Inflammatory macrophage treated with lipopolysaccharide for 1 hour (primary cell): ENCODE measurements at places on chromosomes 6 and 20.
A peak's percentile ranks its signal among the peaks of the same experiment; 100 is the strongest.

- DNase-seq, result no peak
Measured at GRCh38 chr6:69022993-69023392, 387.9 kb downstream of the ADGRB3 start.

- no peak for DNase-seq
Measured at GRCh38 chr6:15349379-15349778, 103.5 kb downstream of the JARID2 start.

GRCh38 chr6:52647199-52647598, 23.7 kb upstream of the TMEM14A start:
- DNase-seq, result no peak

DNA sequence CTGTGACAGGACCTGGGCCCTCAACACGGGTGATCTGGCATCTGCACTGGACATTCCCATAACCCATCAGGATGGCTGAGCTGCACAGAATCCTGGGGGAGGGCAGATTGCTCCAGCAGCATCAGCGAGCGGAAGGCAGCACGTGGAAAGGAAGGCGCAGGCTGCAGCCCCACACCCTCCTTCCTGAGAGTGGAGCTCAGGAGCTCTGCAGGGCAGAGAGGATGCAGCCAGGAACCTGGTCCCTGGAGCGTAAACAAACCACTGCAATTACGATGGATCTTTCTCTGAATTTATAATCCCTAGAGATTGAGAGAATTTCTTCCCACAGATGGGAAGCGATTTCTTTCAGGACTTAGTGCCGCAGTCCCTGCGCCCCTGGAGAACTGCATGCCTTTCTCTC, 39.7 kb upstream of the EMILIN3 start:
- no peak for DNase-seq

DNA sequence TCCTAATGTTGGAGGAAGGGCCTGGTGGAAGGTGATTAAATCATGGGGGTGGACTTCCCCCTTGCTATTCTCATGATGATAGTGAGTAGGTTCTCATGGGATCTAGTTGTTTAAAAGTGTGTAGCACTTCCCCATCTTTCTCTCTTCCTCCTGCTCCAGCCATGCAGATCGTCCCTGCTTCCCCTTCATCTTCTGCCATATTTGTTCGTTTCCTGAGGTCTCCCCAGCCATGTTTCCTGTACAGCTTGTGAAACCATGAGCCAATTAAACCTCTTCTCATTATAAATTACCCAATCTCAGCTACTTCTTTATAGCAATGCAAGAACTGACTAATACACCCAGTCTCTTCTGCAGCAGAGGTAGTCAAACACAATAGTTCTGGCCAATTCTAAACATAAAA, 5.4 kb downstream of the EPM2A start:
- no peak for DNase-seq

DNA sequence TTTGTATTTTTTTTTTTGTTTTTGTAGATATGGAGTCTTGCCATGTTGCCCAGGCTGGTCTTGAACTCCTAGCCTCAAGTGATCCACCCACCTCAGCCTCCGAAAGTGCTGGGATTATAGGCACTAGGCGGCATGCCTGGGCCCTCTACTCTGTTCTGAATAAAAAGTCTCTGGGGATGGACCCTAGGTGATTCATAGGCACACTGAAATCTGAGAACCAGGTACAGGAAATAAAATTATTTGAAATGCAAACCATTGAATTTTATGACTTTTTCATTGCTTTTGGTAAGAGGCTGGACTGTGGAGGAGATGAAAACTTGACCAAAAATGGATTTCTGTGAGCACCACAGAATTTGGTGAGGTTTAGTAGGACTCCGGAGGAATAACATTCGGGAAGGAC, 117.5 kb downstream of the PRIM2 start:
- no peak for DNase-seq

GRCh38 chr6:148037496-148037895, 305.1 kb upstream of the SASH1 start:
- DNase-seq, result no peak

GRCh38 chr6:143155681-143156080, 95.0 kb downstream of the AIG1 start:
- no peak for DNase-seq

DNA sequence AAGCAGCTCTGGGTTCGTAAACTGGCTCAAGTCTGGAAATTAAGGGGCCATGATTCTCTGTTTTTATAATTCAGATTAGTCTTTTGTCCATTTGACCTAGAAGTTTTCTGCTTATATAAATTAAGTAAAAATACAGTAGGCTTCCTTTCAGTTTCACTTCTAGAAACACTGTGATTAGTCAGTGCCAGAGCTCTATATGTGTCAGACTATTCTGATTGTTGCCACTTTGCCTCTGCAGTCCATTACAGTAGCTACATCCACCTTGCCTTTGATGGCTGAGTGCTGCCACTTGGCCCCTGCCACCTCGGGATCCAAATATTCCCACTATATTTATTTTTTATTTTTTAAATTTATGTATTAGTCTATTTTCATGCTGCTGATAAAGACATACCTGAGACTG, 7.9 kb downstream of the ZC2HC1B start:
- peak; percentile 59 for DNase-seq

DNA sequence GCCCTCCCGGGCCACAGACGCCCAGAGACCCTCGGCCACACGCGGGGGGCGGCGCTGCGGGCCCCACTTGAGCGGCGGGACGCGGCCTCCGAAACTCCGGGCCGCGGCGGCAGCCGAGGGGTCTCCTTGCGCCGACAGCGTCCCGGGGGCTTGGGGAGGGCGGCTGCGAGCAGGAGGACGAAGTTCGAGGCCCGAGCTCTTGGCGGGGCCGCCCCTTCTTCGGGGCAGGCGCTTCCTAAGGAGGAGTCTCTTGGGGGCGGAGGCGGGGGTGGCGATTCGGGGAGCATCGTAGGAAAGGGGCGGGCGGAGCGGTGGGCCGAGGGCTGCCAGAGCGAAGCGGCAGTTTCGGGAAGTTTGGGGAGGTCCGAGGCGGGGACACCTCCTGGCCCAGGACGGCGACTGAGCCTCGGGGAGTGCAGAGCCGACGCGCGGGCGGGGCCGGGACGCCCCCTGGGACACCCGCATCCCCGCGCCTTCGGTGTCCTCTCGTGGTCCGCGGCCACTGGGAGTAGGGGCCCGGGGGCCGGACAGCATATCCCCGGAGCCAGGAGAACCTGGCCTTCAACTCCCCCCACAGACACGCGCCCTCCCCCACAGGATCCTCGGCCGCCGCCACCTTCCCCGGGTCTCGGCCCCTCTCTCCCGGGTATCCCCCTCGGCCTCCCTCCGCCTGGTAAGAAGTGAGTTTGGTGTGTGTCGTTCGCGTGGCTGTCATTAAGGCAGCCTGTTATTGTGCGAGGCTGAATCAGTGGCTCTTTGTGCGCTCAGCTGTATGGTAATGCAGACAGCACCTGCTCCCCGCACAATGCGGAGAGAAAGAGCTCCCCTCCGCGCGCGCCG, 613 bp upstream of the DLL1 start:
- DNase-seq, result no peak

GRCh38 chr6:28489366-28490204, 26.0 kb downstream of the GPX6 start:
- DNase-seq, result no peak

DNA sequence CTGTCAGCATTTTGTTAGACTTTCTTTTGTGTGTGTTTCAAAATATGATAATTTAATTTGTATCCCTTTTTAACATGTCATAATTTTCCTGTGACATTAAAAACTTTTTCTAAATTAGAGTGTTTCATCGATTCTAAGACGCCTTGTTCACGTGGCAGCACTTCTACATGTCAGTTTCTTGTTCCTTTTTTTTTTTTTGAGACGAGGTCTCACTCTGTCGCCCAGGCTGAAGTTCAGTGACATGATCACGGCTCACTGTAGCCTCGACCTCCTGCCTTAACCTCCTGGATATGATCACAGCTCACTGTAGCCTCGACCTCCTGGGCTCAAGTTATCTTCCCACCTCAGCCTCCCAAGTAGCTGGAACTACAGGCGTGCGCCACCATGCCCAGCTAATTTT, 27.6 kb upstream of the ADRM1 start:
- DNase-seq, result no peak

- DNase-seq, result no peak
Measured at GRCh38 chr20:1209447-1210387, 6.5 kb downstream of the C20orf202 start.

- DNase-seq, result no peak
Measured at GRCh38 chr6:10259671-10260070, 155.2 kb downstream of the TFAP2A start.
